ENCODE measurements at places on chromosomes 5 and 9.

GRCh38 chr9:129094387-129095169 lies 13.7 kb downstream of the DOLPP1 start:
- H3K4me3 ChIP-seq, result no peak overlapping the region
- DNase-seq, result no peak
- no peaks in the 10 kb centered on the region for H3K27me3 ChIP-seq
- no peak overlapping the region for H3K27ac ChIP-seq
- H3K4me1 ChIP-seq, result no peaks in the 10 kb centered on the region

DNA sequence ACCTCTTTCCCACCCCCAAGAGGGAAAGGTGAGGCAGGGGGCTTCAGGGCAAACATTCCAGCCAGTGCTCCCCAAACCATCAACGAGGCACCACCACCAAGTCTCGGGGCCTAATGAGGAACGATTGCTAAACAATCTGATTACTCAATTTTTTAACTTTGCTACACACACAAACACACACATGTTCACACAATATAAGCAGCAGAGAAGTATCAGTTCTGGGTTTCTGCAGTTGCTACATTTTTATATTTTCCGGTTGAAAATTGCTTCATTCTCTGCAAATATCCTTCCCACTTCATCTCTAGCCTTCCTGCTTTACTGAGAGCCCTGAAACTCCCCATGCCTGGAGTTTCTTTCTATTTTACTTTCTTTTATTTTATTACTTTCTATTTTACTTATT lies 60.2 kb downstream of the FEM1C start:
- no peaks in the 10 kb centered on the region for H3K36me3 ChIP-seq
- H3K27me3 ChIP-seq, result no peaks in the 10 kb centered on the region
- H3K27ac ChIP-seq, result no peak overlapping the region
- H3K4me1 ChIP-seq, result no peaks in the 10 kb centered on the region

- H3K4me1 ChIP-seq, result peaks cover 3% of the 10 kb centered on the region
- no peak for DNase-seq
- no peak overlapping the region for H3K4me3 ChIP-seq
- H3K27me3 ChIP-seq, result no peaks in the 10 kb centered on the region
- no peak overlapping the region for H3K27ac ChIP-seq
Observed at GRCh38 chr5:179914032-179914755, 6.5 kb upstream of the TBC1D9B start.

GRCh38 chr5:73835726-73836125 lies 209.7 kb downstream of the ARHGEF28 start:
- no peak for DNase-seq
- no peaks in the 10 kb centered on the region for H3K27me3 ChIP-seq
- H3K4me3 ChIP-seq, result no peak overlapping the region

- no peaks in the 10 kb centered on the region for H3K27me3 ChIP-seq
- H3K36me3 ChIP-seq, result peaks cover 33% of the 10 kb centered on the region
- H3K4me1 ChIP-seq, result peaks cover 47% of the 10 kb centered on the region
- H3K4me3 ChIP-seq, result no peak overlapping the region
- no peak for DNase-seq
Observed at GRCh38 chr9:129879103-129879699, 43.9 kb downstream of the USP20 start.

GRCh38 chr5:10585518-10585915 lies 21.6 kb downstream of the ANKRD33B start:
- no peak overlapping the region for H3K4me3 ChIP-seq
- peaks cover 5% of the 10 kb centered on the region for H3K4me1 ChIP-seq
- no peaks in the 10 kb centered on the region for H3K36me3 ChIP-seq
- no peak overlapping the region for H3K27ac ChIP-seq
- DNase-seq, result no peak

GRCh38 chr9:94913550-94913949 lies 187.1 kb downstream of the AOPEP start:
- no peak for DNase-seq
- H3K36me3 ChIP-seq, result no peaks in the 10 kb centered on the region
- no peak overlapping the region for H3K27ac ChIP-seq
- no peaks in the 10 kb centered on the region for H3K27me3 ChIP-seq
- no peaks in the 10 kb centered on the region for H3K4me1 ChIP-seq

- H3K4me3 ChIP-seq, result no peak overlapping the region
- H3K27me3 ChIP-seq, result no peaks in the 10 kb centered on the region
- DNase-seq, result no peak
- no peaks in the 10 kb centered on the region for H3K4me1 ChIP-seq
Observed at GRCh38 chr5:135076801-135077200, 42.8 kb upstream of the PITX1 start.

GRCh38 chr5:74657165-74657564 lies 16.6 kb upstream of the ENC1 start:
- no peak overlapping the region for H3K4me3 ChIP-seq
- H3K36me3 ChIP-seq, result no peaks in the 10 kb centered on the region
- DNase-seq, result no peak
- H3K27ac ChIP-seq, result no peak overlapping the region
- H3K4me1 ChIP-seq, result no peaks in the 10 kb centered on the region

All from CD4-positive, alpha-beta T cell (primary cell).